Activated naive CD8-positive, alpha-beta T cell treated with anti-CD3 and anti-CD28 coated beads for 36 hours (primary cell): ENCODE measurements at places on chromosomes 12 and 14.

GRCh38 chr14:39343614-39344013 is 88.6 kb downstream of the FBXO33 start:
- no peak for DNase-seq

DNA sequence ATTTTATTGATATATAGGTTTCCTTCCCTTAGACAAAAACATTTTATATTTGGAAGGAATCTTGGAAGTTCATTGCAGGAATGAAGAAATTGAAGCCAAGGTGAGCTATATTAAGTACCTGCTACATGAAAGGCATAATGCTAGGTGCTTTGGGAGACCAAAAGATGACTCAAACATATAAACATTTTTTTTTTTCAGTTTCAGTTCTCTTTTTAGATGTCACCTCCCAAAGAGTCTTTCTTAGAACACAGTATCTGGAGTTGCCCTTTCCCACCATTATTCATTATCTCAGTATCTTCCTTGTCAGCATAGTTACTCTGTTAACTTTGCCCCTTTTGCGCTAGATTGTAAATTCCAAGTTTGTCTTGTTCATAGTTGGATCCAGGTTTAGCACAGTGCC is 1.1 kb downstream of the LIN52 start:
- DNase-seq = no peak

GRCh38 chr14:75476274-75476995 is 45.8 kb upstream of the BATF start:
- no peak for DNase-seq

DNA sequence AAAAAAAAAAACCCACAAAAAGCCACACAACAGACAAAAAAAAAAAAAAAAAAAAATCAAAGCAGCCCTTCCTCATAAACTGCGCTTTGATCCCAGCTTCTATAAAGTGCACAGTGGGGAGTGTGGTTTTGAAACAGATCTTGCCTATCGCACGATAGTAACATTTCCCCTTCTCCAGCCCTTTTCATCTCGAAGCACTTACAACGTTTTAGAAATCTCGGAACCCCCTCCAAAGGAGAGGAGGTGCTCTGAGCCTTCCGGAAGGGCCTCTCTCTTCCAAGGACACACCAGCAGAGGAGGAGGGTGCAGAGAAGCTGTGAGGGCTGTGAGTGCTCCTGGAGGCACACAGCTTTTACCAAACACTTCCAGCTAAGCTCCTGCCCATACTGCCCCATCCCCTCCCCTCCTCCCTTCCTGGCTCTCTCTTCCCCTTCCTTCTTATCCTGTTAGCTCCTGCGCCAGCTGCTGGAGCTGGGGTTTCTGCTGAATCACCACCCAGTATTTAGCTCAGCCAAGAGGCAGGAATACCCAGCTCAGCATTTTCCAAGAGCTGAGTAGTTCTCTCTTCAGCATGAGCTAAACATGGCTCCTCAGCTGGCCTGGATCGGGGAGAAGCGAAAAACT is 28.4 kb downstream of the SLC7A8 start:
- no peak for DNase-seq
